Omental fat pad (tissue), 4 donors: ENCODE measurements at places on chromosomes 3 and 15. TPM values are rescaled to one million over a fixed set of nuclear protein-coding genes. Genes with fewer than 3 reads are reported as not detected.

DNA sequence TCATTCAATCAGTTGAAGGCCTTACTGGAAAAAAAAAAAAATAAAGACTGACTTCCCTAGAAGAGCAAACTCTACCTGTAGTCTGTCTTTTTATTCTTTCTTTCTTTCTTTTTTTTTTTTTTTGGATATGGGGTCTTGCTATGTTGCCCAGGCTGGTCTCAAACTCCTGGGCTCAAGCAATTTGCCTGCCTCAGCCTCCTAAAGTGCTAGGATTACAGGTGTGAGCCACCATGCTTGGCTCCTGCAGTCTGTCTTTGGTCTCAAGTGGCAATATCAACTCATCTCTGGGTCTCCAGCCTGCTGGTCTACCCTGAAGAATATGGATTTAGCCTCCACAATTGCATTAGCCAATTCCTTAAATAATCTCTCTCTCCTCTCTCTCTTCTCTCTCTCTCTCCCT, 167.7 kb upstream of the P2RY1 start:
- no peak for DNase-seq

- DNase-seq, result no peak
Observed at GRCh38 chr15:31377030-31377429, 50.4 kb downstream of the KLF13 start.

DNA sequence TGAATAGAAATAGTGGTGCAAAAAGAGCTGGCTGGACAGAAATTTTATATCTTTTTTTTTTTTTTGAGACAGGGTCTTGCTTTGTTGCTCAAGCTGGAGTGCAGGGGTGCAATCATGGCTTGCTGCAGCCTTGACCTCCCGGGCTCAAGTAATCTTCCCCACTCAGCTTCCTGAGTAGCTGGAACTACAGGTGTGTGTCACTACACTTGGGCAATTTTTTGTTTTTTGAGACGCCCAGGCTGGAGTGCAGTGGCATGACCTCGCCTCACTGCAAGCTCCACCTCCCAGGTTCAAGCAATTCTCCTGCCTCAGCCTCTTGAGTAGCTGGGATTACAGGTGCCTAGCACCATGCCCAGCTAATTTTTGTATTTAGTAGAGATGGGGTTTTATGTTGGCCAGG, 22.4 kb downstream of the CHRNA3 start:
- no peak for DNase-seq

DNA sequence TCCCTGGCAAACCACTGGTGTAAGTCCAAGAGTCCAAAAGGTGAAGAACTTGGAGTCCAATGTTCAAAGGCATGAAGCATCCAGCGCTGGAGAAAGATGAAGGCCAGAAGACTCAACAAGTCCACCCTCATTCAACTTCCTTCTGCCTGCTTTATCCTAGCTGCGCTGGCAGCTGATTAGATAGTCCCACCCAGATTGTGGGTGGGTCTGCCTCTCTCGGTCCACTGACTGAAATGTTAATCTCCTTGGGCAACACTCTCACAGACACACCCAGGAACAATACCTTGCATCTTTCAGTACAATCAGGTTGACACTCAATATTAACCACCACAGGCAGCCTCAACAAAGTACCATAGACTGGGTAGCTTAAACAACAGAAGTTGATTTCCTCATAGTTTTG, 245.9 kb upstream of the IGF1R start:
- DNase-seq, result no peak

DNA sequence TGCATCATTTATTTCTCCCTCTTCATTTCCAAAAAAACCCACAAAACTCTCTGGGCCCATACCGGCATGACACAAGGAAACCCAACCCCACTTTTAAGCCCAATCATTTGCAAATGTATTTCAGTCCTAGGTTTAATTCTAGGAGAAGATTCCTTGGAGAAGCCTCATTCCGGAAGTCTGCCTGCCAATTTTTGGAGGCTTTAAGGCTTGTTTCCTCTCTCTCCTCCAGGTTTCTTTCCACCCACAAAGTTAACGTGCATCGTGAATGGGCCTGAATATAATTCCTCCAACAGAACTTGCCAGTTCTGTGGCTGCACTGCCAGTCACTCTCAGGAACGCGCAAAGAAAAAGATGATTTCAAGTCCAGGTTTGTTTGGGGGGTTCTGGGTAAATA, 69.9 kb upstream of the FOXP1 start:
- DNase-seq, result no peak

ITIH1 gene
- total RNA-seq, result 0.94 TPM
